ENCODE measurements at places on chromosomes 3 and 15.

- H3K4me1 ChIP-seq, result no peaks in the 10 kb centered on the region
- H3K36me3 ChIP-seq, result no peaks in the 10 kb centered on the region
- no peaks in the 10 kb centered on the region for H3K27me3 ChIP-seq
- no peak for DNase-seq
- no peak overlapping the region for H3K27ac ChIP-seq
Measured at GRCh38 chr15:98524838-98525660, 123.3 kb upstream of the IGF1R start.

- H3K36me3 ChIP-seq, result no peaks in the 10 kb centered on the region
- H3K27ac ChIP-seq, result no peak overlapping the region
- DNase-seq, result no peak
- H3K4me1 ChIP-seq, result no peaks in the 10 kb centered on the region
Measured at GRCh38 chr15:79091204-79091867, 756 bp upstream of the RASGRF1 start.

GRCh38 chr15:47715856-47716445, 1.4 kb upstream of the SEMA6D start:
- no peaks in the 10 kb centered on the region for H3K4me1 ChIP-seq
- H3K36me3 ChIP-seq, result no peaks in the 10 kb centered on the region
- no peak overlapping the region for H3K4me3 ChIP-seq
- H3K27ac ChIP-seq, result no peak overlapping the region
- no peak for DNase-seq
- no peaks in the 10 kb centered on the region for H3K27me3 ChIP-seq

GRCh38 chr15:92821491-92822116, 78.5 kb upstream of the CHD2 start:
- no peak for DNase-seq
- H3K36me3 ChIP-seq, result no peaks in the 10 kb centered on the region
- H3K4me1 ChIP-seq, result peaks cover 55% of the 10 kb centered on the region
- H3K4me3 ChIP-seq, result no peak overlapping the region
- H3K27ac ChIP-seq, result no peak overlapping the region
- H3K27me3 ChIP-seq, result no peaks in the 10 kb centered on the region

DNA sequence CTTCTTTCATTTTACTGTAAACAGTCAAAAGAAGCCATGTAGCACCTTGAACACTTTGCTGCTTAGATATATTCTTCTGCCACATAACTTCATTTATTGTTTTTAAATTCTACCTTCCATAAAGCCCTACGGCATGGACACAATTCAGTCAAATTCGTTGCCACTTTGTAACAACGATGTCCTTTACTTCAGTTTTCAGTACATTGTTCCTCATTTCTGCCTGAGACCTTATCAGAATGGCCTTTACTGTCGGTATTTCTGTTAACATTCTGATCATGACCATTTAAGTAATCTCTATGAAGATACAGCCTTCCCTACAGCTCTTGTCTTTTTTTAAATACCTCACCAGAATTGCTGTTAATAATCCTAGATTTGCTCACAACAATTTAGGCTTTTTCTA, 466.9 kb downstream of the NAALADL2 start:
- H3K4me1 ChIP-seq, result no peaks in the 10 kb centered on the region
- H3K27ac ChIP-seq, result no peak overlapping the region
- H3K27me3 ChIP-seq, result no peaks in the 10 kb centered on the region
- H3K4me3 ChIP-seq, result no peak overlapping the region
- H3K36me3 ChIP-seq, result no peaks in the 10 kb centered on the region

- no peak overlapping the region for H3K27ac ChIP-seq
- H3K4me3 ChIP-seq, result no peak overlapping the region
- H3K36me3 ChIP-seq, result no peaks in the 10 kb centered on the region
- DNase-seq, result no peak
- peaks cover 3% of the 10 kb centered on the region for H3K27me3 ChIP-seq
Measured at GRCh38 chr3:150975086-150975991, 2.8 kb upstream of the CLRN1 start.

DNA sequence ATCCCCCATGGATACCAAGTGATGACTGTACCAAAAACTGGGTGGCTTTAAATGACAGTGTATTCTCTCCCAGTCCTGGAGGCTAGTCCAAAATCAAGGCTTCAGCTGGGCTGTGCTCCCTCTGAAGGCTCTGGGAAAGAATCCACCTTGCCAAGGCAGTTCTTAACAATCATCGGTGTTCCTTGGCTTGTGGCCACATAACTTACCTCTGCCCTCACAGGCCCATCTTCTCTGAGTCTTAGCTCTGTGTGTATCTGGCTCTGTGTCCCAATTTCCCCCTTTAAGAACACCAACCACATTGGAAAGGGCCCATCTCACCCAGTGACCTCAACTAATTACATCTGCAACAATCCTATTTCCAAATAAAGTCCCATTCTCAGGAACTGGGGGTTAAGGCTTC, 503.0 kb upstream of the PROK2 start:
- H3K4me1 ChIP-seq, result no peaks in the 10 kb centered on the region
- H3K27ac ChIP-seq, result no peak overlapping the region
- no peaks in the 10 kb centered on the region for H3K27me3 ChIP-seq
- no peaks in the 10 kb centered on the region for H3K36me3 ChIP-seq
- H3K4me3 ChIP-seq, result no peak overlapping the region

- no peaks in the 10 kb centered on the region for H3K27me3 ChIP-seq
- no peaks in the 10 kb centered on the region for H3K36me3 ChIP-seq
- no peak overlapping the region for H3K27ac ChIP-seq
- no peaks in the 10 kb centered on the region for H3K4me1 ChIP-seq
Measured at GRCh38 chr3:37477275-37477674, 302.9 kb upstream of the LRRFIP2 start.

- peaks cover 40% of the 10 kb centered on the region for H3K4me1 ChIP-seq
- H3K4me3 ChIP-seq, result no peak overlapping the region
- no peaks in the 10 kb centered on the region for H3K27me3 ChIP-seq
- no peak overlapping the region for H3K27ac ChIP-seq
Measured at GRCh38 chr15:45456212-45457106, 66.1 kb downstream of the SLC30A4 start.

- H3K4me3 ChIP-seq, result no peak overlapping the region
- peaks cover 46% of the 10 kb centered on the region for H3K4me1 ChIP-seq
- H3K36me3 ChIP-seq, result no peaks in the 10 kb centered on the region
- H3K27ac ChIP-seq, result no peak overlapping the region
Measured at GRCh38 chr3:136733317-136733833, 18.8 kb downstream of the STAG1 start.

DNA sequence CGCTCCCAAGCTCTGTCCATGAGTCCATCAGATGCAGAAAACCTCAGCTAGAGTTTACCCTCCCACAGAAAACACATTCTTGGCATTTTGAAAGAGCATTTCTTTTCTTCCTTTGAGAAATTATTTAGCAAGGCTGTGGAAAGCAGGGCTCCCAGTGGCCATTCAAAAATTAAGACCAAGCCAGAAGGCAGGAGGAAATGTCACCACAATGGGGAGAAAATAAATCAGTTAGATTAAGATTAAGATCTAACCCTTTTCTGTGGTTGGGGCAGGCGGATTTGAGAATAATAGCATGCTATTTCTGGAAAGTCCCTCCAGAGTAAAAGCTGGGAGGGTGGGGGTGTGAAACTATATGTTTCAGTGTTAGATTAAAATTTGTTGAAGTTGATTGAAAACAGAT, 20.2 kb downstream of the LRIG1 start:
- peaks cover 54% of the 10 kb centered on the region for H3K4me1 ChIP-seq
- H3K27me3 ChIP-seq, result no peaks in the 10 kb centered on the region
- H3K4me3 ChIP-seq, result no peak overlapping the region
- no peaks in the 10 kb centered on the region for H3K36me3 ChIP-seq
- no peak overlapping the region for H3K27ac ChIP-seq
- DNase-seq, result peak; percentile 36

DNA sequence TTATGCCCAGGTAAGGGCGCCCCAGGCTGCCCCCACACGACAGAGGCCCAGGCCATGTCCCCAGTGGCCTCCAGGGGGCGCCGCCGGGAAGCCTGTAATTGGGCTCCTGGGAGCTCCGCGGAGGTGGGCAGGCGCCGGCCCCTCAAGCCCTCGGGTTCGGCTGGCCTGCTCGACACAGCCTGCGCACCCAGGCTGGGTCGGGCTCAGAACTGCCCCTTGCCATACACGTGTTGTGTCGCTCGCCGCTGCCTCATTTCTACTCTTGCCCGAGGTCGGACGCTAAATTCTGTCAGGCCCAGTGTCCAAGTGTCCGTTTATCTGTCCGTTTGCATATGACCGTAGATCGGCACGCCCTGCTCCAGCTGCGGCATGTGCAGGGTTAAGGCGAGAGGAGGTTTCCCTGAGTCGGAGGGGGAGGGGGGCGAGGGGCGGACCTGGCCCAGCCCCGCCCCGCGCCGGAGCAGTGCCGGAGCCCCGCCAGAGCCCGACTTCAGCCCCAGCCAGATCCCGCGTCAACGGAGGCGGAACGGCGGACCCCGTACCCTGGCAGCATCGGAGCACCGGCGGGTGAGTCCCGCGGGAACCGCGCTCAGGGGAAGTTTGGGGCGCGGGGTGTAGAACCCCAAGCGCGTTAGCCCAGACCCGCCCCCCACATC, at the start of gene KLHDC8B:
Gene KLHDC8B (plus strand): TSS at position 480 of the 656 bp plus-strand sequence. CDS start 1,172 bp downstream, outside the sequence.
- H3K27me3 ChIP-seq, result no peaks in the 10 kb centered on the region
- peak; percentile 79 for DNase-seq
- peak within 1 kb of the TSS; percentile 68 for H3K4me3 ChIP-seq
- H3K4me1 ChIP-seq, result peaks cover 28% of the 10 kb centered on the region

DNA sequence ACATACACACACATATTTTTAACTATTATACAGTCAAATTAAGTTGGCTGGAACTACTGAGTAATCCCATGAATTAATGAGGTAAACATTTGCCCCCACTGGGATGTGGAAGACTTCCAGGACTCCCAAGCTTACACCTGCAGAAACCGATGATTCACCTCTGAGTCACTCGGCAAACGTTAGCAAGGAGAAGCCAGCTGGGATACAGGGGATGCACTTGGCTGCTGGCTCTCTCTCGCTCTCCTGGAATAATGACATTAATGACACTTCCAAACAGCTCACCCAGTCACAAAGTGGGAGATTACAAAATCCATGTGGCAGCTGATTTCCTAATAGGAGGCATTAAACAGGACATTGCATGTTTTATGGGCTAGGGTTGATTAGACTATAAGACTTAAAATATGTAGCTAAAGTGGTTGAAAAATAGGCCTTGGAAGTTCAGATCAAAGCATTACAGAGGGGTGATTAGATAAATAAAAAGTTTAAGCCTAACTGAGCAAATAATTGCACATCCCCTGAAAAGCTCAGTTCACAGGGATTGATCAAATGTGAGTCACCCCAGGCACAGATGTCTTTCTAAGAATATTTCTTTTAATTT, 500.9 kb downstream of the SOX2 start:
- H3K36me3 ChIP-seq, result no peaks in the 10 kb centered on the region
- no peak overlapping the region for H3K27ac ChIP-seq
- no peaks in the 10 kb centered on the region for H3K4me1 ChIP-seq
- H3K4me3 ChIP-seq, result no peak overlapping the region
- H3K27me3 ChIP-seq, result no peaks in the 10 kb centered on the region
- DNase-seq, result no peak

- H3K36me3 ChIP-seq, result no peaks in the 10 kb centered on the region
- no peak overlapping the region for H3K27ac ChIP-seq
- H3K4me3 ChIP-seq, result no peak overlapping the region
- no peaks in the 10 kb centered on the region for H3K27me3 ChIP-seq
- DNase-seq, result no peak
- H3K4me1 ChIP-seq, result no peaks in the 10 kb centered on the region
Measured at GRCh38 chr3:166637984-166638530, 742.0 kb downstream of the ZBBX start.

DNA sequence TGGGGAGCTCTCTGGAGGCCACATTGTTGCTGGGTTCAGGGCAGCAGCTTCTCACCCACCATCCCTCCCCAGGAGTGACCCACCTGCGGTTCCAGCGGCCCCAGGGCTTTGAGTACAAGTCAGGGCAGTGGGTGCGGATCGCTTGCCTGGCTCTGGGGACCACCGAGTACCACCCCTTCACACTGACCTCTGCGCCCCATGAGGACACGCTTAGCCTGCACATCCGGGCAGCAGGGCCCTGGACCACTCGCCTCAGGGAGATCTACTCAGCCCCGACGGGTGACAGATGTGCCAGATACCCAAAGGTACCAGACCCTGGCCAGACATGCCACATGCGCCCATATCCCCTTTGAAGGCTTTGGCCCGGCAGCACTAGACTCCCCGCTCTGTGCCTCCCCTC, 26.1 kb downstream of the SHF start:
- DNase-seq, result no peak
- no peak overlapping the region for H3K27ac ChIP-seq
- no peak overlapping the region for H3K4me3 ChIP-seq
- H3K36me3 ChIP-seq, result no peaks in the 10 kb centered on the region
- H3K4me1 ChIP-seq, result peaks cover 15% of the 10 kb centered on the region

DNA sequence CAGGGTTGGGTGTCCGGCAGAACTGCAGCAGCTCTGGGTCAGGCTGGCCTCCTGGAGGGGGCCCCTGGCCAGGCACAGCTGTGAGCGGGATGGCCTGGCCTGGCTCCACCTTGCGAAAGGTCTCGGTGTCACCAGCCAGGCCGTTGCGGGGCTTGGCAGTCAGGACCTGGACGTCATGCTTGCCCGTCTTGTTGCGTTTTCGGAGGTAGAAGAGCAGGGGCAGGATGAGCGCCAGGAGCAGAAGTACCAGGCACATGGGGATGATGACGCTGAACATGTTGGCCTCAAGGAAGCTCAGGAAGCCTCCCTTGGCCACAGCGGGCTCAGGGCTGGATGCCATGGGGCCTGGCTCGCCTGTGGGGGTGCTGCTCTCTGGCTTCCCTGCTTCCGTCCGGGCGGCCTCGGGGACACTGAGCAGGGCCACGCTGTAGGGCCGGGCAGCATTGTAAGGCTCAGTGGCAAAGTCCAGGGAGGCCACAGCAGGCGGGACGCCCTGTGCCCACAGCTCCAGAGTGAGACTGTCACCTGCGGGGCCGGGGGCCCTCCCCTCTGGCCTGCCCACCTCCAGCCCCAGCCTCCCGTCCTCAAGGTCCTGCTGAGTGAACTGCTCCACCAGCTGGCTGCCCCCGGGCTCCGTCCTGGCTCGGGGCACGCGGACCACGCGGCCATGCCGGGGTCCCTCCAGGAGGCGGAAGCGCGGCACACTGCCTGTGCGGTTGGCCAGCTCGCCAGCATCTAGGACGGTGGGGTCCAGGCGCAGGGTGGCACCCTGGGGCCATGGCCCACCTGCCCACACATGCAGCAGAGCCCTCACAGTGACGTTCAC, 28.1 kb downstream of the SNX33 start:
- no peaks in the 10 kb centered on the region for H3K27me3 ChIP-seq
- H3K4me3 ChIP-seq, result no peak overlapping the region
- no peaks in the 10 kb centered on the region for H3K36me3 ChIP-seq
- DNase-seq, result no peak

GRCh38 chr3:146277953-146278631, 27.2 kb upstream of the PLSCR4 start:
- no peak for DNase-seq
- no peaks in the 10 kb centered on the region for H3K36me3 ChIP-seq
- H3K27me3 ChIP-seq, result no peaks in the 10 kb centered on the region
- H3K4me3 ChIP-seq, result no peak overlapping the region
- H3K27ac ChIP-seq, result no peak overlapping the region

- peaks cover 5% of the 10 kb centered on the region for H3K36me3 ChIP-seq
- H3K27me3 ChIP-seq, result no peaks in the 10 kb centered on the region
- no peak overlapping the region for H3K4me3 ChIP-seq
- no peak overlapping the region for H3K27ac ChIP-seq
Measured at GRCh38 chr3:121796970-121797369, 37.9 kb downstream of the IQCB1 start.

GRCh38 chr15:75656331-75656730, 8.6 kb downstream of the SNX33 start:
- no peaks in the 10 kb centered on the region for H3K27me3 ChIP-seq
- DNase-seq, result no peak
- H3K4me1 ChIP-seq, result peaks cover 8% of the 10 kb centered on the region
- H3K4me3 ChIP-seq, result no peak overlapping the region
- H3K36me3 ChIP-seq, result no peaks in the 10 kb centered on the region
